ENCODE measurements at places on chromosomes 3 and 15.

DNA sequence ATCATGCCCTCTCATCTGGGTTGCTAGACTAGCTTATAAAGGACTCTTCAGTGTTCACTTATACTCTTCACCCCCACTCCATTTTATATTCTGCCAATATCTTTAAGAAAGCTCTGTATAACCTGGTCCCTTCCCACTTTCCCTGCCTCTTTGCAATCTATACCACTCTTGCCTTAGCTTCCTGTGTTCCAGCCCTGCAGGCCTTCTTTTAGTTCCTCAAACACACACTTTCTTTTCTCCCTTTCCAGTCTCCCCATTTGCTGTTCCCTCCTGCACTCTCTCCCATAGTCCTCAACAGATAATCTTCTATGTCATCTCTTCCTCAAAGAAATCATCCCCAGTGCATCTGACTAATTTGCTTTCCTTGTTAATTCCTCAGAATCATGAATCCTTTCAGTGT, 28.7 kb downstream of the SENP8 start:
- DNase-seq = no peak

DNA sequence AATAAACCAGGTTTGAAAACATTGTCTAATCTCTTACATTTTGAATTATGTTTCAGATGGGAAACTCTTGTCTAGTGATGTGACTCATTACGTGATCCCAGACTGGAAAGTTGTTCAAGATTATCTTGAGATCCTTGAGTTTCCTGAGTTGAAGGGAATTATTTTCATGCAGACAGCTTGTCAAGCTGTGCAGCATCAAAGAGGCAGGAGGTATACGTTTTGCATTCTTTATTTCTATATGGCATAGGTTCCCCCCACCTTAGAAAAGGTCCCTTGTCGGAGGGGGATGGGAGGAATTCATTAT, 1.5 kb downstream of the DIS3L start:
- DNase-seq = no peak

DNA sequence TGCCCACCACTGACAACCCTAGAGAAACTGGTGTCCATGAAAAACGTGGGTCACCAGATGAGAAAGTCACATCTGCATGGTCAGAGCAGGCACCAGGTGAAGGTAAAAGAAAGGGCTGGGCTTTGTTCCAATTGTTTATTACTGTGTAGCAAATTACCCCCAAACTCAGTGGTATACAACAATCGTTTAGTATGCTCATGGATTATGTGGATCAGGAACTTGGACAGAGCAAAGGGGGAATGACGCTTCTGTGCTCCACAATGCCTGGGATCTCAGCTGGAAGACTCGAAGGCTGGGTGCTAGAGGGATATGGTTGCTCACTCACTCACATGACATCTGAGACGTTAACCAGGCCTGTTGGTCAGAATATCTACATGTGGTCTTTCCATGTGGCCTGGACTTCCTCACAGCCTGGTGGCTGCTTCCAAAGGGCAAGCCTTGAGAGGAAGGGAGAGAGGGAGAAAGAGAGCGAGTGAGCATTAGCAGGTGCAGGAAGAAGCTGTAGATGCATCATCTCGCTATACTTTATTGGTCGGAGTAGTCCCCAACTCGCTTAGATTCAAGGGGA, 44.9 kb downstream of the LPP start:
- DNase-seq = no peak

DNA sequence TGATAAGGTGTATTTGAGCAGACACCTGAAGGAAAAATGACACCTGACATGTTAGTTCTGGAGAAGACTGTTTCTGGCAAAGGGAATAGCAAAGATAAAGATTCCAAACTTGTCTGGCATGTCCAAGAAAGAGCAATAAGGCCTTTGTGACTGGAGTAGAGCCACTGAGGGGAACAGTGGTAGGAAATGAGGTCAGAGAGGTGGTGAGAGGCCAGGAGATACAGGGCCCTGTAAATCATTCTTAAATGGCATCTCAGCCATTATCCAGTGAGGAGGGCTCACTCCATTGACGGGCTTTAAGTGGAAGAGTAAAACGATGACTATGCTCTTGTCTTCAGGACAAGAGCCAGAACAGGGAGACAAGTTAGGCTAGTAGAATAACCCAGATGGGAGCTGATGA, 4.5 kb downstream of the SLC49A4 start:
- no peak for DNase-seq
